ENCODE measurements at places on chromosomes 1 and 21.

DNA sequence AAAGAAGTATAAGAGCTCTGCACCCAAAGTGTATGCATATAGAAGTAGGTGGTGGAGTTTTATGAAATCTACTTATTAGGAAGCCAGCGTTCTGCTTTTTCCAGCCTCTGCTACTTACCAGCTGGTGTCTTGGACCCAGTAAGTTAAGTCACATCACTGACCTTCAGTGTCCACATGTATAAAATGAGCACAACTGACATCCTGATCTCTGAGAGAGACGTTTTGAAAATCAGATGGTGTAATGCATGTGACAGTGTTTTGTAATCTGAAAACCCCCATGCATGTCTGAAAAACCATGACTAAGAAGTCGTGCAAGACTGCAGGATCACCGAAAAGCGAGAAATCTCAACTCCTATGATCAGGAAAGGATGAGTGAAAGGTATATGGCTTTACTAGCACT lies 2.0 kb downstream of the CR1 start:
- DNase-seq, result no peak

- no peak for DNase-seq
Observed at GRCh38 chr1:43443197-43443946, 10.4 kb downstream of the HYI start.

DNA sequence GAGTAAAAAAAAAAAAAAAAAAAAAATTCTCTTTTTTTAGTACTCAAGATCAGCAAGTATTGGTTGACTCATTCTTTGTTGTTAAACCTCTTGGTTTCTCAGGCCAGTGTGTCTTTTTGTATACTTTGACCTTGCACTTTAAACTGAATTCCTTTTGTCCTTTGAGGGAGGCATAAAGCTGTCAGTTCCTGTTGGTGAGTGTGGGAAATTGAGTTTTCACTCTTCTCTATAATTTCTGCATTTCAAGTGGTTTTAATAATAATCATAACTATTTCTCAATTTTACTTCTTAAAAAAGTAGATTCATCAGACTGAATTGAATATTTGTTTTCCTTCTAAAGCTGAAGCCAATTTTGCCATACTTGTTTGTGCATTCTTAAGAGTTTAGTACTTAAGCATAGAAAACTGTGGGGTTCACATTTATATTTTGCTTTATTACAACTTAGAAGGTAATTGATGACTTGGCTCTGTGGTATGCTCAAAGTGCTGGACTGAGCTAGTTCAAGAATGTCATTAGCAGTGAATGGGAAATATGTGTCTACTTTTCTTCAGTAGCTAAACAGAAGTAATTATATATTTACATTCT lies 43.4 kb downstream of the ITSN1 start:
- no peak for DNase-seq

GRCh38 chr1:178955391-178955954 lies 70.2 kb upstream of the FAM20B start:
- no peak for DNase-seq

- DNase-seq, result peak; percentile 65
Observed at GRCh38 chr1:181159451-181160140, 71.1 kb downstream of the IER5 start.

- DNase-seq, result no peak
Observed at GRCh38 chr1:234206651-234207284, 166.5 kb upstream of the COA6 start.

GRCh38 chr1:115363171-115363570 lies 25.1 kb upstream of the NGF start:
- no peak for DNase-seq

DNA sequence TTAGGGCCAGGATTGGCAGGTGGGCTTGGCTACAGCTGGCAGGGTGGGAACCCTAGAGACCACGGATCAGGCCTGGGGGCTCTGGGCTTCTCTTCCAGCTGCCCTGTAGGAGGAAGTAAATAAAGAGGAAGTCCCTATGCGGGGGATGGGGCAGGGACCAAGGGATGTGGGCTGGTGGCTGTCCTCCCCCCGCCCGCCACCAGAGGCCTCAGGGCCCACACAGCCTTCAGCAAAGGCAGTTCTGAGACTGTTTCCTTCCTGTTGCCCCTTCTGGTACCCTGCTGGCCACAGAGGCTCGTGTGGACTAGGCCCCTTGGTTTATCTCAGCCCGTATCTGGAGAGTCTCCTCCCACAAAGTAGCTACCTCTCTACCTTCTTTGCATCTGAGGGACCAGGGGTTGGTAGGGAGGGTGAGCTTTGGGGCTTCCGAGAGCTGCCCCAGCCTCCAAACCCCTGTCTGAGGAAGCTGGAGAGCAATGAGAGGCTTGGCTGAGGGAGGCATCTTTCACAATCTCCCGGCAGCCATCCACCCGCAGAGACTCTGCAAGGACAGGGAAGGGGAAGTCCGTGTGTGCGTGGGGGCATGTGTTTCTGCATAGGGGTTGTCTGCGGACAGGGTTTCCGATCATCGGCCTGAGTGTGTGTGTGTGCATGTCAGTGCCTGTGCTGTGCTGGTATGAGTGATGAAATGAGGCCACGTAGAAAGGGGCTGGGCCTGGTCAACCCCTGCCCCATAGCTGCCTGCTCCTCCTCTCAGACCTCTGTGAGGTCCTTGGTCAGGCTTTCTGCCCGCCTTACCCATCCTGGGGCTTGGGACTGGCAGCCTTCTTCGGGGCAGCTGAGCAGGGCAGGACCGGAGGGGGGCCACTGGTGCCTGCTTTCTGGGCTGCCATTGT lies 12.5 kb downstream of the RPS6KA1 start:
- peak; percentile 77 for DNase-seq

DNA sequence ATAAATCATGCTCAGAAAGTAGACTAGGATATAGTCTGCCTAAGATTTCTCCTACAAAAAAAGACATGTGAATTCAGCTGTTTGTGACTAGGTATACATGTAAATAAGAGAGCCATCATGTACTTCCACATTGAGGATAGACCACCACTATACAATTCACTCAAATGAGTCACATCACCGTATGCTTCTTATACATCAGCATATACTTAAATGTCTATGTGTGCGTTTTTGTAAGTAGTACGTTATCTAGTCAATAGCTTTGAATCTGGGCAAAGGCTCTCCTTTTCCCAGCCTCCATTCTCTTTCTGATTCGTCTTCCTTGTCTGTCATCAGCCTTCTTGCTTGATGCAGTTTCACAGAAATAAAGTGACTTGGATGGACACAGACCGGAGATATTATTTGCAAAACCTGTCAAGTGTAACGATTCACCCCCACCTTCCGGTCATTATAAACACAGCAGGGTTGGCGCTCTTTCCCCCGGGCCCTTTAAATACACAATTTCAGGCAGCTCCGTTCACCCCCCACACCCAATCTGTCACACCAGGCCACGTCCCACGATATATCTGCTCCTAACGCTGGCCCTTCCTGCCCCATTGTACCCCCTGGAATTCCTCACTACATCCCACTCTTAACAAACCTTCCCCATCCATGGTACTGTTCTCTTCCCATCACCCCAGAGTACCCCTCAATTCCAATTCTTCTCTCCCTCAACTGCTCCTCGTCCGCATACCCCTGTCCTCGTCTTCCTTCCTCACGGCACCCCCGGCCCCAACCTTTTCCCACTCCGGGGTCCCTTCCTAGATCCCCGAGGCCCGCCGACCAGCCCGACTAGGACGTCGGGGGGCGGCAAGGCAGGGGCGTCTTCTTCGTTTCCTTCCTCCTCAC lies 636 bp downstream of the VAMP4 start:
- peak; percentile 52 for DNase-seq
